Activated T-helper 2 cell treated with anti-CD3 and anti-CD28 coated beads, Interferon-gamma antibody, Interleukin-2, Interleukin-4, amounts not matched to agents 10 μg/mL and 5 μg/mL and 100 μg/mL, durations not matched to agents 14 hours and 24 hours and 36 hours (primary cell): ENCODE measurements at places on chromosomes 7 and 10. TPM values are rescaled to one million over a fixed set of nuclear protein-coding genes. Genes with fewer than 3 reads are reported as not detected.

Gene BTBD16
- total RNA-seq, result not detected in 2 replicates

Gene CNNM1
- total RNA-seq, result 0.21 and 0.28 TPM in 2 replicates

Gene DOCK1
- 0.59 and 1.1 TPM in 2 replicates for total RNA-seq

Gene TCAF2
- total RNA-seq, result 37.0 and 38.6 TPM in 2 replicates

Gene VDAC2
- 219 and 221 TPM in 2 replicates for total RNA-seq

Gene INMT
- total RNA-seq, result not detected in 2 replicates

Gene WNT2
- not detected in 2 replicates for total RNA-seq

Gene HOXA7
- not detected in 2 replicates for total RNA-seq

Gene VENTX
- 0.07 TPM in 1 of 2 replicates, not detected in the other for total RNA-seq

Gene CCL24
- not detected in 2 replicates for total RNA-seq

GRCh38 chr7:111980725-111981124 lies 225.5 kb downstream of the DOCK4 start:
- no peak for DNase-seq
- H3K36me3 ChIP-seq, result no peaks in the 10 kb centered on the region
- H3K27ac ChIP-seq, result no peak overlapping the region
- H3K4me3 ChIP-seq, result no peak overlapping the region
- H3K4me1 ChIP-seq, result no peaks in the 10 kb centered on the region
- no peaks in the 10 kb centered on the region for H3K27me3 ChIP-seq

- no peaks in the 10 kb centered on the region for H3K27me3 ChIP-seq
- H3K4me1 ChIP-seq, result no peaks in the 10 kb centered on the region
- H3K4me3 ChIP-seq, result no peak overlapping the region
- no peak overlapping the region for H3K27ac ChIP-seq
- DNase-seq, result no peak
Measured at GRCh38 chr10:75870039-75870645, 438.7 kb downstream of the LRMDA start.

GRCh38 chr10:132668048-132668394 lies 117.9 kb downstream of the NKX6-2 start:
- DNase-seq, result no peak
- no peak overlapping the region for H3K4me3 ChIP-seq
- no peaks in the 10 kb centered on the region for H3K27me3 ChIP-seq
- H3K4me1 ChIP-seq, result peaks cover 5% of the 10 kb centered on the region

DNA sequence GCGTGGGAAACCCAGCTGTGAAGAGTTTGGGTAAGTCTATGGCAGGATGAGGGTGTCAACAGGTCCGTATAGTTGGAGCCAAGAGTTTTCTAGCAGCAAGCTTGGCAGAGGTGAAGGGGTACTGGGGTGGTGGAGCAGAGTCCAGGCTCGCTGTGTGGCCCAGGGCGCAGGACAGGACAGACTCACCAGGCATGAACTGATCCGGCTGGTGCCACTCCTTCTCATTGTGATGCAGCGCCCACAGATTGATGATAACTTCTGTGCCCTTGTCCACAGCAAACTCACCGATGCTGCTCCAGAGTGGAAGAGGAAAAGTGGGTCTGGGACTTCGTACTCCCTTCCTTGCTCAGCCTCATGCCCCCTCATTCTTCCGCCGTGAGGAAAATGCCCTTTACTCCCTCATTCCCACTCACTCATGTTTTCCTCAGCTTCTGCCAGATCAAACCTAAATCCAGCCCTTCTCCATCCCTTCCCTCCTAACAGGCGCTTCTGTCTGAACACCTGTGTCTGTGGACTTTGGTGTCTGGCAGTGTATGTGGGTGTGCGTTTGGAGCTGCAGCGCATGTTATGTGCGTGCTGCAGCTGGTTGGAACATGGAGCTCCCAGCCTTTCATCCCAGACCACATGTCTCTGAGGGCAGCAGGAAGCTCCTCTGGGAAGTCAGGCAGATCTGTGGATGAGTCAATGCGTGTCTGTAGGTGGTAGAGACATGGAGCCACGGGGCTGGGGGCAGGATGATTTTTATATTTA lies 5.7 kb downstream of the CYP17A1 start:
- DNase-seq, result no peak
- H3K4me3 ChIP-seq, result no peak overlapping the region
- H3K36me3 ChIP-seq, result no peaks in the 10 kb centered on the region
- peaks cover 5% of the 10 kb centered on the region for H3K4me1 ChIP-seq
- no peaks in the 10 kb centered on the region for H3K27me3 ChIP-seq

- no peaks in the 10 kb centered on the region for H3K27me3 ChIP-seq
- no peak for DNase-seq
- H3K27ac ChIP-seq, result no peak overlapping the region
- H3K36me3 ChIP-seq, result no peaks in the 10 kb centered on the region
- H3K4me1 ChIP-seq, result no peaks in the 10 kb centered on the region
- no peak overlapping the region for H3K4me3 ChIP-seq
Measured at GRCh38 chr10:58840840-58841435, 328.3 kb downstream of the BICC1 start.

- H3K27me3 ChIP-seq, result no peaks in the 10 kb centered on the region
- no peak for DNase-seq
- no peak overlapping the region for H3K4me3 ChIP-seq
- H3K36me3 ChIP-seq, result no peaks in the 10 kb centered on the region
Measured at GRCh38 chr7:144489504-144489903, 86.0 kb upstream of the NOBOX start.

GRCh38 chr10:77185696-77186095 lies 451.9 kb downstream of the KCNMA1 start:
- no peaks in the 10 kb centered on the region for H3K4me1 ChIP-seq
- no peak overlapping the region for H3K4me3 ChIP-seq
- H3K27me3 ChIP-seq, result no peaks in the 10 kb centered on the region
- H3K36me3 ChIP-seq, result no peaks in the 10 kb centered on the region
- DNase-seq, result no peak
